Neural progenitor cell (in vitro differentiated cells): ENCODE measurements at places on chromosomes 3 and 15. TPM values are rescaled to one million over a fixed set of nuclear protein-coding genes. Genes with fewer than 3 reads are reported as not detected.
A peak's percentile ranks its signal among the peaks of the same experiment; 100 is the strongest.

NR1I2 gene
- 0.22 and 0.69 TPM in 2 replicates for total RNA-seq

HTR3E gene
- total RNA-seq, result not detected in 2 replicates

ST8SIA2 gene
- 13.6 and 17.8 TPM in 2 replicates for total RNA-seq

MAP1A gene
- 4.0 and 8.2 TPM in 2 replicates for total RNA-seq

ADAMTS9 gene
- total RNA-seq, result 32.1 and 47.7 TPM in 2 replicates

DNA sequence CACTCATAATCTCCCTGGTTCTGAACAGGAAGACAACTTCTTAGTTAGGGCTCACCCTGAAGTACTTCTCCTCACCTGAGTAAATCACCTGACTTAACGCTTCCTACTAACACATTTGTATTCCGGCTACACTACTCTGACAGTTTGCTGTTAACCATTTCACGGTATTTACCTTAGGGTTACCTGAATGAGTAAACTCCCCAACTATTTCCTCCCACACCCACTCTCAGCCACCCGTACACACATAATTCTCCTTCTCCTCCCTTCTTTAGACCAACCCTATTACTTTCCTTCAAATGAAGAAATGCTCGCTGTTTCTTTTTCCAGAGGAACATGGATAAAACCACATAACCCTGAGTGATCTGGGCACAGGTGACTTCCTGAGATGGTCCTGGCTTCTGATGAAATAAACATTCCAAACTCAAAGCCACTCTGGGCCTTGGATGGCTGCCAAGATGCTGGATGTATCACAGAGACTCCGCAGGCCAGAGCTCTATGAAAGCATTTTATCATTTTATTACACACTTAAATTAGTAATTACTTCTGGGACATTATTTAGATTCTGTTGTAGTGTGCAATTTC lies 183.6 kb upstream of the ATP11B start:
- H3K4me1 ChIP-seq, result peaks cover 16% of the 10 kb centered on the region
- DNase-seq, result no peak

GRCh38 chr15:66770518-66771350 lies 68.7 kb downstream of the SMAD6 start:
- H3K4me1 ChIP-seq, result peaks cover 56% of the 10 kb centered on the region
- no peak for DNase-seq
- H3K4me3 ChIP-seq, result peak overlapping the region; percentile 10
- H3K27ac ChIP-seq, result peak overlapping the region; percentile 94

- H3K27me3 ChIP-seq, result no peaks in the 10 kb centered on the region
- peaks cover 5% of the 10 kb centered on the region for H3K4me1 ChIP-seq
- no peak for DNase-seq
- H3K27ac ChIP-seq, result no peak overlapping the region
- no peak overlapping the region for H3K4me3 ChIP-seq
Measured at GRCh38 chr15:38685686-38686339, 121.2 kb upstream of the RASGRP1 start.

DNA sequence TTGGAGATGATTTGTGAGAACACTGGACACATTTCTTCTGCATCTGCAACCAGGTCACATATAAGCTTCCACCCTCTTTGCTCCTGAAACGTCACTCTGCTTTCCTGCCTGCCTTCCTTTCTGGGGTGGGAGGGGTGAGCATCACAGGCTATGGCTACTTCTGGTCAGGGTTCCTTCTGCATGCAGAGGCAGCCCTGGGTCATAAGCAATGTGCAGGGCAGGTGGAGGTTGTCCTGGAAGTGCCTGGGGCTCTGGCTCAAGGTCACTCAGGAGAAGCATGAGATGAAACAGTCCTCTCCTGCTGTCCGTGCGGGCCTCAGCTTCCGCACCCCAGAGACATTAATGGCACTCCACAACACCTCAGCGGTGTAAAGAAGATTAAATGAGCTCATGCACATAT lies 15.1 kb downstream of the SLC6A20 start:
- no peaks in the 10 kb centered on the region for H3K4me1 ChIP-seq
- H3K36me3 ChIP-seq, result no peaks in the 10 kb centered on the region
- DNase-seq, result no peak
- no peak overlapping the region for H3K4me3 ChIP-seq

- H3K27me3 ChIP-seq, result peaks cover 19% of the 10 kb centered on the region
- H3K27ac ChIP-seq, result no peak overlapping the region
- H3K4me3 ChIP-seq, result no peak overlapping the region
Measured at GRCh38 chr15:78265752-78266224, 1.4 kb downstream of the DNAJA4 start.

DNA sequence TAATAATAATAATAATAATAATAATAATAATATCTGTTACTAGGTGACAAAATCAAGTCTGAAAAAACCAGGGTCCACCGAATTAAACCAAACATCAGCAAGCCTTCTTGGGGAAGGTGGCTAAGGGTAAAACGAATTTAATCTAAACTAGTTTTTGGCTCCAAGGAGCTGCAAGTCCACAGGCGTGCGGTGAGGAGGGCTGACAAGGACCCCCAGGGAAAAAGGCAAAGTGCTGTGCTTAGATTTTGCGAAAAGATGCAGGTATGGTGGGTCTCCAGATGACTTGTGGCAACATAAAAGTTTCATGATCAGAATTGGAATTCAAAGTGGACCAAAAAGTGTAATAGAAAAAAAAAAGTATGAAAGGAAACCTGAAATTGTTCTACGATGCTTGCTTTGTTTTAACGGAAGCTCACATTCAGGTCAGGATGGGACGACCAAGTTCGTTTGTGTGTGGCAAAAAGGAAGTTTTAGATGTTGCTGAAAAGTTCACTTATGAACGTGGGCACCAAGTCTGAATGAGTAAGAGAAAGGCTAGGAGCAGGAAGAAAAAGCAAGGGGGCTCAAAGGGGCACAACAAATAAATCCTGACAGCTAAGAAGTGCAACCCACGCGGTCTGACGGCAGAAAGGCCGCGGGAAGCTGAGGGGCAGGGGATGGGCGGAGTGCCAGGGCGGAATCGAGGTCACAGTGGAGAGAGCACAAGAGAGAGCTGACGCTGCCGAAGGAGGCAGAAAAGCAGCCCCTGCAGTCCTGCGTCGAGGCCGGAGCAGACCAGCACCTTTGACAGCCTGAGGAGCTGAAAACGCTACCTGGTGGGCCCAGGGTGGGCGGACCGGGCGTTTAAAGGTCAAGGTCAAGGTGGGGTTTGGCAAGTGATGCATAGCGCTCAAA lies 1.1 kb downstream of the WDR82 start:
- peak overlapping the region; percentile 91 for H3K27ac ChIP-seq
- peak; percentile 58 for DNase-seq
- no peaks in the 10 kb centered on the region for H3K36me3 ChIP-seq
